ENCODE measurements at places on chromosomes 5 and 9. TPM values are rescaled to one million over a fixed set of nuclear protein-coding genes. Genes with fewer than 3 reads are reported as not detected.

DNA sequence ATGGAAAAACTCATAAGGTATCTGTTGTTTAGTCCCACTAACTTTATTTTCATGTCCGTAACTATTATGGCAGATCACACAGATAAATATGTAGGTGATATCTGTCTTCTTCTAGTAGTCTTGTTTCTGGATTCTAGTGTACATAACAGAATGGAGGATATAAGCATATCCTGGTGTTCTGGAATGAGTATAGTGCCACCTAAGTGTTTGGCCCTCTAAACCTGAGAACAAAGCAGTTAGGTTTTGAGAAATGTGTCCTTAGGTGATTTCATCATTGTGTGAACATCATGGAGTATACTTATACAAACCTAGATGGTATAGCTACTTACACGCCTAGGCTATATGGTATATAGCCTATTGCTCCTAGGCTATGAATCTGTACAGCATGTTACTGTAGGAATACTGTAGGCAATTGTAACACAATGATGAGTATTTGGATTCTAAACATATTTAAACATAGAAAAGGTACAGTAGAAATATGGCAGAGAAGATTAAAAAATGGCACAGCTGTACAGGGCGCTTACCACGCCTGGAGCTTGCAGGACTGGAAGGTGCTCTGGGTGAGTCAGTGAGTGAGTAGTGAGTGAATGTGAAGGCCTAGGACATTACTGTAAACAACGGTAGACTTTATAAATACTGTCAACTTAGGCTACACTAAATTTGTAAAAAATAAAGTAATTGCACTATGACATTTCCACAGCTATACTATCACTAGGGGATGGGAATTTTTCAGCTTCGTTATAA is 150.3 kb upstream of the SLC24A2 start:
- H3K27me3 ChIP-seq = no peaks in the 10 kb centered on the region
- no peaks in the 10 kb centered on the region for H3K4me1 ChIP-seq
- no peaks in the 10 kb centered on the region for H3K36me3 ChIP-seq
- no peak overlapping the region for H3K4me3 ChIP-seq

DNA sequence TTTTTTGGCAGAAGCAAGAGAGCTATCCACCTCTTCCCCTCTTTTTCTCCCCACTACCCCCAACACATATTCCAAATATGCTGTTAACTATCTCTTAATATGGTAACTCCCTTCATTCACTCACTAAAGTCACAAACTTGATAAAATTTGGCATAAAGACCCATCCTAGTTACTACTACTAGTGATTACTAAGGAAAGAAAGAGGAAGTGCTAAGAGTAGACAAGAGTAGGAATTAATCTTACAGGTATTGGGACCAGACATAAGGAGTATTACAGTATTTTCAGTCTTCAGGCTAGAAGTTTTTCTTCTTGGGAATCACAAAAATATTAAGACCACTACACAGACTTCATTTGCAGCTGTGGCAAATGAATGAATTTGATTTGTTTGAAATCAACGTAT is 2.2 kb downstream of the ADAMTS6 start:
- no peaks in the 10 kb centered on the region for H3K36me3 ChIP-seq
- H3K27ac ChIP-seq = no peak overlapping the region
- H3K27me3 ChIP-seq = no peaks in the 10 kb centered on the region
- H3K4me3 ChIP-seq = peak overlapping the region; percentile 97

DNA sequence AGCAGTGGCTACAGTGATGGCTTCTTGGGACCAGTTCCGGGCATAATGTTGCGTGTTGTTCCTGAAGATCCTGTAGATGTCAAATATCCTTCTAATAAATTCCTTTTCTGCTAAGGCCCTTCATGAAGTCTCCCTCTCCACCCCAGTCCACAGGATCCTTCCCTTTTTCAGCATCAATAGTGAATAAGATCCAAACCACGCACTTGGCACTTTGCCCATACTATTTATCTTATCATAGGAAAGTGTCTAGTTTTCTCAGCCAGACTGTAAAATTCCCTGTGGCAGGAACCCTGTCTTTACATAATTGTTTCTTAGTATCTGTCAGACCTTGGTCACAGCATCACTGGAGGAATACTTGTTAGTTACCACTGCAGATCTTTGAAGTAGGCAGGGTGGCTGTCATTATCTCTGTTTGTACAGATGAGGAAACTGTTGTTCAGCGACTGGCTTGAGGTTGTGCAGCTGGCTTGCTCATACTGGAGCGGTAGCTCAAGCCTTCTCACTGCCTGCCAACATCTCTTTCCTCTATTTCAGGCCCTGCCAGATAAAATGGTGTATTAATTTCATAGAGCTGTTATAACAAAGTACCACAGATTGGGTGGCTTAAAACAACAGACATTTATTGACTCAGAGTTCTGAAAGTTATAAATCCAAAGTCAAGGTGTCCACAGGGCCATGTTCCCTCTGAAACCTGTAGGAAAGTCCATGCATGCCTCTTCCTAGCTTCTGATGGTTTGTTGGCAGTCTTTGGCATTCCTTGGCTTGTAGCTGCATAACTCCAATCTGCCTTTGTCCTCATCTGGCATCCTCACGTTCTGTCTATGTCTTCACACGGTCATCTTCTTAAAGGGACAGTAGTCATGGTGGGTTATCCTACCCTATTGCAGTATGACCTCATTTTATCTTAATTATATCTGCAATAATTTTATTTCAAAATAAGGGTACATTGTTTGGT is 33.5 kb upstream of the APC start:
- peaks cover 2% of the 10 kb centered on the region for H3K4me1 ChIP-seq
- no peaks in the 10 kb centered on the region for H3K27me3 ChIP-seq

Gene RGP1
- 30.0 TPM for total RNA-seq
